ENCODE measurements at places on chromosomes 7 and 10.

GRCh38 chr10:24674892-24675632, 48.6 kb downstream of the ARHGAP21 start:
- no peak for DNase-seq

- no peak for DNase-seq
Measured at GRCh38 chr10:77505431-77506334, 131.9 kb downstream of the KCNMA1 start.

DNA sequence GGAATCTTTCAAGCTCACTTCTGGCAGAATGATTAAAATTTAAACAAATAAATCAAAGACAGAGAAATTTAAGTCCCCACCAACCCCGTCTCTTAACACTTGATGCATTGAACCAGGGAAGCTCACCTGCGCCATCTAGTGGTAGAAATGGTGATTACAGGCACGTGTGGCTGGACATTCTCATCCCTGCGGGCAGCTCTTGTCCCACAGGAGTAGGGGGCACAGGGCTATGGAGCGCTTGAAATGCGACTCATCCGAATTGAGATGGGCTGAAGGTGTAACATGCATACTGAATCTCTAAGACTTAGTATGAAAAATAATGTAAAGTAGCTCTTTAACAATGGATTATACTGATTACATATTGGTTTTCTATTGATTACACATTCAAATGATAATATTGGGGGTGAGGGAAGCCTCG, 24.8 kb upstream of the SLIT1 start:
- peak; percentile 72 for DNase-seq

DNA sequence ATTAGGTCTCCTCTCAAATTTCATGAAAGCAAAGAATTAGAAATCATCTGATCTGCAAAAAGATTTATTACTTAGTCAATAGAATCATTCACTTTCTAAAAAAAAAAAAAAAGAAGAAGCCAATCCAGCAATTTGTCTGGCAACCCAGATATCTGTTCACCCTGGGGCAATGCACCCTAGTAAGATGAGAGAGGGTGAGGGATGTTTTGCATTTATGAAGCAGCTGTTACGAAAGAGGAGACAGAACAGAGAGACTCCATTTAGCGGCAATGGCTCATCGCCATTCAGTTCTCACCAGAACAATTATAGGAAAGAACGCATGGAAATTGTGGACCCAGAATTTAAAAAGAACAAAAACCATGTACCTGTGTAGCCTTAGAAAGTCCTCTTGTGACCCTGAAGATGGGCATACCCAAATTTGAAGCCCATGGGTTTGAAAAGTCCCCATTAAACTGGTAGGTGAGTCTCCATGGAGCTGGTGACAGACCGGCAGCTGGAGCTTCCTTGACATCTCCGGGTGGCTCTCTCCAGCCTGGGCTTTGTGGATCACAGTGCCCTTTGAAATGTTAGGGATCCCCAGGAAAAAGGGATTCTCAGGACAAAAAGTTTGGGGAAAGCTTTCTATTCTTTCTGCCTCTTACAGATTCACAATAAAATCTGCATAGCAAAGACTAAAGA, 45.5 kb upstream of the CCDC3 start:
- DNase-seq, result no peak

DNA sequence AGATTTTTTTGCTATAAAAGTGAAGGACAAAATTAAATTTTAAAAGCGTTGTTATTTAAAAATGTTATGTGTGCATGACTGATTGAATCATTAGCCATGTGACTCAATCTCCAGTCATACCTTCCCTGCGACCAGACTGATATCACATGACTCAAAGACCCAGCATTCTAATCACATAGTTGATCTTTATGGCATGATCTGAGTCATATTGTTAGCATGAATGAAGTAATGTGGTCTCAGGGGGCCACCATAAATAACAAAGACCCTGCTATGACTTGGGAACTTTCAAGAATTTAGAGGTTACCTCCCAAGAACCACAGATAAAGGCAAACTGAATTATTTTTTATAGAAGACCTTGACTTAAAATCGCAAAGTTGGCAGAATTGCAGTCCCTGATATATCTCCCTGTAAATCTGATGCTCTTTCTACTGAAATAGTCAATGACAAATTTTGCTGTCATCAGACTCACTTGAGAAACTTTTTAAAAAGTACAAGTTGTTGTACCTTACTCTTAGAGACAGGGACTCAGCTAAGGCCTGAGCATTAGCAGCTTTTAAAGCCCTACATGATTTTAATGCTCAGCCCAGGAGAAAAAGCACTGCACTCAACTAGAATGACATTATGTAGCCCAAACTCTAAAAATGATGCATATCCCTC, 717.3 kb downstream of the XPNPEP1 start:
- no peak for DNase-seq

DNA sequence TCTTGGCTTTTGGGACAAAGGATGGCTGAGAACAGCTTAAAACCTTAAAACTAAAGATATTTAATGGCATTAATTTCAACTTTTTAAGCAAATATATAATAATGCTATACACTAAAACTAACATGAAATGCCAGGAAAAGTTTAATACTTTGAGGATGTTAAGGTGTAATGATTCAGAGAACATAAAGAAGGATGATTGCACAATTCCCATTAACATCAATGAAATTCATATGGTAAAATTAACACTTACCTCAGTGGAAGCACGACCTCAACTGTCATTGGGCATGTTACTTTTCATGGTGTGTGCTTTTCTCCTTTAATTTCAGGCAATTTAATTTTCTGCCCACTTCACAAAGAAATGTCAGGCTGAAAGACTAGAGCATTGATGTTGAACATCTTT, 171.7 kb downstream of the KCND2 start:
- no peak for DNase-seq

GRCh38 chr7:26567266-26567665, 275.6 kb downstream of the SNX10 start:
- DNase-seq, result no peak

- DNase-seq, result no peak
Measured at GRCh38 chr7:43248961-43249822, 136.7 kb downstream of the HECW1 start.

- no peak for DNase-seq
Measured at GRCh38 chr10:44989597-44990301, 11.0 kb upstream of the ZNF22 start.

DNA sequence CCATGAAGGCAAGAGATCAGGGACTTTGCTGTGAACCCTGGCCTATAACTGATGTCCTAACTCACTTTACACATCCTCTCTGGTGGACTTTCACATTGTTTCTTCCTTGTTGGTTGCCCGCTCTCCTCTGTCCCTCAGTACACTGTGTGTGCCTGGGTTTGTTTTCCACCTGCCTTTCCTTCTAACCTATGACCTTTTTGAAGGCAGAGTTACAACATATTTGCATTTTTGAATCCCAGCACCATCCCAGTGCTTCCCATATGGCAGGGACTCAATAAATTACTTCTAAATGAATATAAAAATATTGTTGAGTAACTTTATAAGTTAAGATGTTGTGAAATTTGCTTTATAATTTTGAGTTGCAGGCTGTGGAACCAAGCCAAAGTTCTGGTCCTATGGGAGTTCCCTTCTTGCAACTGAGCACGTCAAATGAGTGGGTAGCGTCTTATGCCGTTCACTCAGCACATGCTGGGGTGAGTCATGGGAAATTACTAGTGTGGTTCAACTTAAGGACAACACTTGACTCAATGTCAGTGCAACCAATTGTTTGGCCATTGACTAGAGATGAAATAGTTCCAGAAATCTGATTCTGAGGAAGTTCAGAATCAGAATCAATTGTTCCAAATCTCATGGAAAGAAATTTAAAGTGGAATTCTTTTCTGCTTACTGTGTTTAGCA, 250.9 kb downstream of the TWIST1 start:
- DNase-seq, result no peak

DNA sequence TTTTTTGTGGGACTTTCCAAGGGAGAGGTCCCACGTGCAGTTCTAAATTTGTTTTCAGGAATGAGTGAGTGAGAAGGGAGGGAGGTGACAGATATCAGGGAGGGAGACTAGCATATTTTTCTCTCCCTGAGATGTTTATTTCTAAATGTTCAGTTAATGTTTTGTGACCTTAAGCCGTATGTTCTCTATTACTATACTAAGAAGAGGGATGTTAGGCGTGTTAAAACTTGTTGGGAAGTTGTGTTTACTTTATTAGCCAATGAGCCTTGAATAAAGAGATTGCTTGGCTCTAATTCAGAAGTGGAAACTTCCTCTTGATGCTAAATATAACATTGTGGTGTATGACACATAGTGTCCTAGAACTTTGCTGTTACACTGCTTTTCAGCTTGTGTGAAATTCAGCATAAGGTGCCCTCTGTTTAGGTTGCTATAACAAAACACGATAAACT, 37.3 kb downstream of the DNAH11 start:
- peak; percentile 48 for DNase-seq

DNA sequence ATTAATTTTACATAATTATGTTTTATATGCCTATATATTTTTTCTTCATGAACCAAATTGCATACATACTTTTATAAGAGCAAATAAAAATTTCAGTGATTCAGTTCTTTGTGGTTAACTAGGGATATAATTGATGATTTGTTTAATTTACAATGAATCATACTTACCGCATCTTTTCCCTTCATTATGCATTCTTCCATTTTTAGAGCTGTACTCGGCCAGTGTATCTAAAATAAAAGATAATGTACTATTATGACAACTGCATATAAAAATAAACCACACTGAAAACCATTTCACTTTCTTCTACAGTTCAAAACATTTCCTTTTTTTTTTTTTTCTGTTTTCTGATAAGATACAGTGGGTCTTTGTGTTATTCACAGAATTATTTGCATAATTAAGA, 179.9 kb downstream of the SEMA3E start:
- no peak for DNase-seq

- DNase-seq, result no peak
Measured at GRCh38 chr10:122462533-122463465, 1.4 kb downstream of the HTRA1 start.

- no peak for DNase-seq
Measured at GRCh38 chr10:60820093-60820754, 41.9 kb downstream of the CDK1 start.

DNA sequence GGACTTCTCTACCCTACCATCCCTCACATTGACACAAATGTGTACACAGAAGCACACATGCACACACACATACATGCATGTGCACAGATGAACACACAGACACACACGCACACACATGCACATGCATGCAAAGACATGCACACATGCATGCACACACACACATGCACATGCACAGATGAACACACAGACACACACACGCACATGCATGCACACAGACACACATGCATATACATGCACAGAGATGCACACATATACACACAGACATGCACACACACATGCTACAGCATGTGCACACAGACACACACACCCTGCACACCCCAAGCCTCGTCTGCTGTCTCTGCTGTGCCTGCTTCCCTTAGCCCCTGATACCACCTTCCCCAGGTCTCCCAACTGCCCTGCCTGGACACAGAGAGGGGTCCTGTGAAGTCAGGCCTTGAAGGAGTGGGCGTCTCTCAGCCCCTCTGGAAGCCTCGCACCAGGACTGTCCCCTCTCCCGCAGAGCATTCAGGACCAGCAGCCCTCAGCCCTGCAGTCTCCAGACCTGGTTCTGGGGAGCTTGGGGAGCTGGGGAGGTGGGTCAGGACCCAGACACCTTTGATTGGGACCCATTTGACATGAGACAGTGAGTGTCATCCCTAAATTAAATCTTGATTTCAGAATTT, 181.8 kb downstream of the DNAJB6 start:
- no peak for DNase-seq

GRCh38 chr7:101941481-101942383, 124.3 kb downstream of the CUX1 start:
- DNase-seq, result no peak

DNA sequence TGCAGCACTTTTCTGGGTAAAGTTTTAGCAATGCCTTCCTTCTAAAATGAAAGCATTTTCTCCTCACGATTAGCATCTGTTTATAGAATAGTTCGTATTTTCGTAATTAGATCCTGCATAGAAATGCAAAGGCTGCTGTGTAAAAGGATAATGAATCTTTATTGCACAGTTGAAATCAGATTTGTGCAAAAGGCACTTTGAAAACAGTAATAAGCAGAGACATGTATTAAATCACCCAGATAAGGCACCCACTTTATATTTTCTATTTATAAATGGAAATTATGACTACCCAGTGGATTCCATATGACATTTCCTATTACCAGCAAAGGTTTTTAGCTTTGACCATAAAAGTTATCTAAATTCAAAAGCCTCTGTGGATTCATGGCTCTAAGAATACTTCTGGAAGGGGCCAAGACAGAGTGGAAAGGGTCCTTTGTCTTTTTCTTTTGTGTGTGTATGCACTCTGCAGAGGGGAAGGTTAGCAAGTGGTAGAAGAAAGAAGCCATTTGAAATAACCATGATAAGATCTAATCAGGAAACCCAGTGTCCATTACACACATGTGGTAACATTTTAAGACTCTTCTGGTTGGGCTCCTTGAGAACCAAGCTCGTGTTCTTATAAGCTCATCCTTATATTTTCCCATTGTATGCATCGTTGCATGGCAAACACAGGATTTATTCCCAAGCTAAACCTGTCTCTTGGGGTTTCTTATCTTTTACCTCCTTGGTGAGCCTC, 612.1 kb downstream of the AUTS2 start:
- no peak for DNase-seq

DNA sequence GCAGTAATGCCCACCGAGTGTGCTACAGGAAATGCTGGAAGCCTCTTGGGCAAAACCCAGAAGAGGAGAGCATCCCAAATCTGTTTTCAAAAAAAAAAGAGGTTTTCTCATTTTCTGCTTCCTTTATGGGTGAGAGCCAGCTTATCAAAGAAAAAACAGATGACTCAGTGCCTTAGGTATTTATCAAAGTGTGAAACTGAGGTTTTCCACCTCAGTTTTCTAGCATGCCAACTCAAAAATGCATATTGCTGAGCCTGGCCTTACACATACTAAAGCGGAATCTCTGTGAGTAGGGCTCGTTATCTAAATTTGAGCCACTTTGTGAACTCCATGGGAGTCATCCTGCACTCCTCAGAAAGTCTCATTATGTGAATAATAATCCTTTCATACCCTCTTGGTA, 705.1 kb downstream of the SUGCT start:
- no peak for DNase-seq

- DNase-seq, result no peak
Measured at GRCh38 chr10:86938260-86938659, 19.2 kb downstream of the MMRN2 start.

GRCh38 chr10:29636178-29636577, 1.4 kb upstream of the SVIL start:
- no peak for DNase-seq

DNA sequence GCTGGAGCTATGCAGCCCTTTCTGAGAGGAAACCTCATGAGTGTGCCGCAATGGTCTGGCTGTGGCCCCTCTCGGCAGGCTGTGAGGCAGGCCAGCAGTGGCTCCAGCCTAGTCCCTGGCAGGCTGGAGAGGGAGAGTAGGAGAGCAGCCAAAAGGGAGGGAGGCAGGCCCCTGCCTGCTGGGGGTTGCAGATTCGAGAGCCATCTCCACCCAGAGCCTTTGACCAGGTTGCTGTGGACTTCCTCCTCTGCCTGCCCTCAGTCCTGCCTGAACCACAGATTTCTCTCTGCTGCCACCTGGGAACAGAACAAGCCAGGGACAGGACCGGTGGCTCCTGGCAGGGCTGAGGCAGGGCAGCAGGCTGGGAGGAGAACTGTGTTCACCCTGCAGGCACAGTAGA, 13.9 kb downstream of the PAX2 start:
- DNase-seq, result no peak

All from pons (tissue), 1 donor.